Stomach (tissue), 19 donors: ENCODE measurements at places on chromosomes 6 and 20. TPM values are rescaled to one million over a fixed set of nuclear protein-coding genes. Genes with fewer than 3 reads are reported as not detected.

Gene DEFB129
- total RNA-seq = not detected

- no peaks in the 10 kb centered on the region for H3K36me3 ChIP-seq
- H3K4me1 ChIP-seq = peaks cover 33% of the 10 kb centered on the region
These were observed 91.2 kb downstream of the CARMIL1 start for GRCh38 chr6:25370178-25371036.

DNA sequence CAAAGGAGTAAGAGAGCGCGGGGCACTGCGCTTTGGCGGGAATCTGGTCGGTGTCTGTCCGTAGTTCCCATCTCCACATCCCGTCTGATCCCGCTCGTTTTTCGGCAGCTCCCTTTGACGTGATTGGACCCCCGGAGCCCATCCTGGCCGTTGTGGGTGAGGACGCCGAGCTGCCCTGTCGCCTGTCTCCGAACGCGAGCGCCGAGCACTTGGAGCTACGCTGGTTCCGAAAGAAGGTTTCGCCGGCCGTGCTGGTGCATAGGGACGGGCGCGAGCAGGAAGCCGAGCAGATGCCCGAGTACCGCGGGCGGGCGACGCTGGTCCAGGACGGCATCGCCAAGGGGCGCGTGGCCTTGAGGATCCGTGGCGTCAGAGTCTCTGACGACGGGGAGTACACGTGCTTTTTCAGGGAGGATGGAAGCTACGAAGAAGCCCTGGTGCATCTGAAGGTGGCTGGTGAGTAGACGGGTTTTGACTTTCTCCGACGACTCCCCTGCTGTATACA, 1.4 kb downstream of the BTN1A1 start:
- DNase-seq = peak; percentile 76
- no peaks in the 10 kb centered on the region for H3K36me3 ChIP-seq
- H3K4me1 ChIP-seq = peaks cover 15% of the 10 kb centered on the region
- no peak overlapping the region for H3K27ac ChIP-seq
- H3K4me3 ChIP-seq = peak overlapping the region; percentile 37
- no peaks in the 10 kb centered on the region for H3K27me3 ChIP-seq

DNA sequence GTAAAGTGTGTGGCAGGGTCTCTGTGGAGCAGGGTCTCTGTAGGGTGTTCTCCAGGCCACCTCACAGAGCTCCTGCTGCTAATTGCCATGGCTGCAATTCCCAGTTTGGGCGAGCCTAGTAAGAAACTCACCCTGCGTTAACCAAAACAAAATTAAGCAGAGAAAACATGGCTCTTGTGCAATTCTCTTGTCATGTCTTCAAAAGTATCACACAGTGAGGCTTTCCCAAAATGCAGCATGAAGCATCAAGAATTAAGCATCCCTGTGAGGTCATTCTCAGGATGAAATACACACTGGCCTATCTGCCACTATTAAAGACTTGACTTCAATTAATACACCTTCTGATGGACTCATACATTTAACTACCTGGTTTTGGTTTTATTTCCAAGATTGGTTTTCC, 72.8 kb downstream of the KIF13A start:
- H3K36me3 ChIP-seq = no peaks in the 10 kb centered on the region
- peaks cover 32% of the 10 kb centered on the region for H3K4me1 ChIP-seq
- DNase-seq = no peak
- H3K27me3 ChIP-seq = no peaks in the 10 kb centered on the region
- no peak overlapping the region for H3K27ac ChIP-seq

DNA sequence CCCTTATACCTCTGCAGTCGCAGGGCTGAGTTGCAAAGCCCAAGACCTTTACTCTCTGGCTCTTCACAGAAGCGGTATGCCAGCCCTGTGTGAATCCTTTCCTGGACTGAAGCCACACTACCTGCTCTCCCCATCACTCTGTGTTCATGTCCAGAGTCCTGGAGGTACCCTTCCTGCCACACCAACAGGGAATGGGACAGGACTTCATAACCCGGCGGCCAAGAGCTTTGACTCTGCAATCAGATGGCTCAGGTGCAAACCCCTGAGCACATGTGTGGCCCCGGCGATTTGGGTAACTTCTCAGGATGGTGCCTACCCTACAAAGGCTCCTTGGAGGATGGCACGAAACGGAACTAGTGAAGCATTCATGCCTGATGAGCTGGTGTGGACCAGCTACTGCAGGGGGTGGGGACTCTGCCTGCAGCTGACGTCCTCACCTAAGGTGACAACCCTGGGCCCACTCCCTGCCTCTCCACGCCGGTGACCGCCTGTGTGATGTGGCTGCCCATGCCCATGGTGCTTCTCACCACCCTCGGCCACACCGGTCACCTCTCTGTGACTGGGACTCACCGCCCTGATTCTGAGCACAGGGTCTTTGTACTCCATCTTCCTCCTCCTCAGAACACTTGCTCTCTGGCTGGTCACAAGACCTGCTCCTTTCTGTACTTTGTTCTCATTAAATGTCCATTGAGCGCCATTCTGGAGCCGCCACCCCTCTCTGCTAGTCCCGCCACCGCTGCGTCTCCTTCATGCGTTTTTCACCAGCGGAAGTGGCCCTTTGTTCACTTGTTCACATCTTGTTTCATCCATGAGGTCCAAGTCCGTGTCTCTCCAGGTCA, 116.7 kb downstream of the SULF2 start:
- H3K4me3 ChIP-seq = no peak overlapping the region
- H3K27me3 ChIP-seq = no peaks in the 10 kb centered on the region
- H3K27ac ChIP-seq = no peak overlapping the region
- DNase-seq = no peak

DNA sequence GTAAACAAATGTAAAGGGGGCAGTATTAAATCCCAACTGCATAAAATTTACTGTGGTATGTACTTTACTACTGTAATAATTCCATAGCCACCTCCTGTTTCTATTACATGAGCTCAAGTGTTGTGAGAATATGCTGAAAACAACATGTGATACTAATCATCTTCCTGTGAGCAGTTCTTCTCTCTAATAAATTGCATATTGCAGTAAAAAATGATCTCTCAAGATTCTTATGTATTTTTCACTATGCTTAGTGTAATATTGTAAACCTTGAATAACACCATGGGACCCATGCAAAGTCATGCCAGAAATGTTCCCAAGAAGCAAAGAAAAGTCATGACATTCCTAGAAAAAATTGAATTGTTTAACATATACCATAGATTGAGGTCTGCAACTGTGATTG, 133.0 kb upstream of the ATXN1 start:
- no peaks in the 10 kb centered on the region for H3K4me1 ChIP-seq
- H3K27me3 ChIP-seq = no peaks in the 10 kb centered on the region
- H3K4me3 ChIP-seq = no peak overlapping the region
- H3K36me3 ChIP-seq = no peaks in the 10 kb centered on the region

DNA sequence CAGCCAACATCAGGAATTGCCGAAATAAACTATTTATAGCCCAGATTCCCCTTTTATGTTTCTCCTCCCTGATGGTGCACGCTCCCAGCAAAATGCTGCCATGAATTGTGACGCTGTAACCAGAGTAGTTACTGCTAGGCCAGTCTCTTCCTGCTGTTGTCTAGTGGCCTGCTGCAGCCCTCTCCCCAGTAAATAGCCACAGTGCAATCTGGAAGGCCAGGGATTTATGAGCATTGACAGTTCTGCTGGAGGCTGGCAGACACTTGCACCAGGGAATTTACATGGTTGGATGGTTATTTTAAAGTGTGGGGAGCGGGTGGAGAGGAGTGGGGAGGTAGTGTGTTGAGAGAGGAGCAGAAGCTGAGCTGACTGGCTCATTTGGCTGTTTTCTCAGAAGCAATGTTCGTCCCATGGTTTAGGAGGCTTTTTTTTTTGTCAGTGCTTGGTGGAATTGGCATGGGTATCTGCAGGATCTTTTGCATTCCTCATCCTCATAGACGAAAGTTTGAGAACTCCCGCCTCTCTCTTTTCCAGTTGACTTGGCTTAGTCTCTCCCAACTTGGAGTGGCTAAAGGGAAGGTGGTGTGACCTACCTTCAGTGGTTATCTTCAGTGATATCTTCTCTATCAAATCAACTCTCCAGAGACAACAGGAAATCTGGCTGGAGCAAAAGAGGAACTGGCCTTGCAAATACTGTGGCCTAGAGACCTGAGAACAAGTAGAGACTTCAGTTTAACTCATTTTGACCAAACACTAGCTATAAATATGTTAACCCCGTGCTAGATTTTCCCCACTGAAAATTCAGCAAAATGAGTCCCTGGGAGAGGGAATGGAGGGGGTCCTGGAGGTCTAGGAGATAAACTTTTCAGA, 99.3 kb upstream of the VSTM2L start:
- no peaks in the 10 kb centered on the region for H3K4me1 ChIP-seq
- H3K36me3 ChIP-seq = peaks cover 70% of the 10 kb centered on the region
- no peak for DNase-seq
- no peak overlapping the region for H3K4me3 ChIP-seq
- H3K27me3 ChIP-seq = no peaks in the 10 kb centered on the region
- H3K27ac ChIP-seq = no peak overlapping the region

Gene HCRTR2
- not detected for total RNA-seq

DNA sequence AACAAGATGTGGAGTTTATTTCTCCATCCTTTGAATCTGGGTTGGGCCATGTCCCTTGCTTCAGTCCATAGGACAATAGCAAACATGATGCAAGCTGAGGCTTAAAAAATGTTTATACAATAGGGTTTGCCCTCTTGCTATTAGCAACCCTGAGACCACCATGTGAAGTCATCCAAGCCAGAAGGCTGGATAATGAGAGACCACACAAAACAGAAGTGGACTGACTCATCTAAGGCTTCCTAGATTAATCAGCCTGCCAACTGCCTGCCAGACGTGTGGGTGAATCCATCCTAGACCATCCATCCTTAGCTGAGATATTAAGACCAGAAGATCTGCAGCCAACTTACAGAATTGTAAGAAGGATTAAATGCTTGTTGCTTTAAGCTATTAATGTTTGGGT, 38.1 kb upstream of the ISM1 start:
- H3K36me3 ChIP-seq = no peaks in the 10 kb centered on the region
- no peak for DNase-seq
- H3K27me3 ChIP-seq = no peaks in the 10 kb centered on the region
- H3K4me3 ChIP-seq = no peak overlapping the region
- no peaks in the 10 kb centered on the region for H3K4me1 ChIP-seq

Gene CYP39A1
- 1.8 TPM for total RNA-seq
